T-helper 9 cell (primary cell): ENCODE measurements at places on chromosomes 16 and 17.

- DNase-seq = no peak
Measured at GRCh38 chr17:75689441-75689873, 22.3 kb downstream of the SAP30BP start.

GRCh38 chr16:46632778-46633733 is 11.9 kb upstream of the SHCBP1 start:
- no peak for DNase-seq

DNA sequence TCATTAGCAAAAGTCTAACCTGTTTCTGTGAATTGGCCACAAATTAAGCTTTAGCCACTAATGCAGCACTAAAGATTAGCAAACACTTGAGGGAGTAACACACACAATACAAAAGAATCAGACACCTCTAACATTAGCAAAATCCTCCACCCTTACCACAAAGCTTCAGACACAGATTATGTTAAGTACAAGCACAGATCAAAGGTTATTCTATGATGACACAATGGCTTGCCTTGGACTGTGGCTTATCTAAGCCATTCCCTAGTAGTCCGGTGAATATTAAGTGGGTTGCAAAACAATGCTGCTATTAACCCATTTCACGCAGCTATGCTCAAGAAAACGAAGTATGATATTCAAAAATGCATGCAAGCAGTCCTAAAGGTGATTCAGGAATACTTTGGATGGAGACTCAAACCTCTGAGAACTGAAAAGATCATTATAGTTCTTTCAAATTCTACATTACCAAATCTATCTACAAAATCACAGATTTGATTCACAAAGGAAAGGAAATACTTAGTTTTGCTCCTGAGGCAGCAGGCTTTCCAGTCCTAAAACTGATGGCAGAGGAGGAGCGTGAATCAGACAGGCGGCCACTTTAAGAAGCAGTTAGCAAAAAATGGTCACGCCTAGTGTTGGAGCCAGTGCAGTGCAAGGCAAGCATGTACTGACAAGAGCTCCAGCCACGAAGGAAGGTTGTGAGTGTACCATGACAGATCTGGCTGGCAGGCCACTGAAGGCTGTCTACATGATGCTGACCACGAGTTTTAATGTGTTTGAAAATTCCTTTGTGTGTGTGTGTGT is 67.2 kb downstream of the PARN start:
- DNase-seq = no peak

GRCh38 chr17:55677446-55677845 is 45.2 kb downstream of the TMEM100 start:
- no peak for DNase-seq
